ENCODE measurements at places on chromosomes 5 and 9. TPM values are rescaled to one million over a fixed set of nuclear protein-coding genes. Genes with fewer than 3 reads are reported as not detected.

Gene LCN10
- total RNA-seq = 0.13 TPM

GRCh38 chr5:157530226-157530972 lies 45.2 kb downstream of the ADAM19 start:
- no peak for DNase-seq

Gene PCDHA2
- not detected for total RNA-seq

- no peak for DNase-seq
These were observed 39.1 kb upstream of the ANKRD31 start for GRCh38 chr5:75275756-75276155.

- no peak for DNase-seq
These were observed 336.7 kb downstream of the CCDC171 start for GRCh38 chr9:15889555-15889954.

Gene LCN9
- not detected for total RNA-seq

DNA sequence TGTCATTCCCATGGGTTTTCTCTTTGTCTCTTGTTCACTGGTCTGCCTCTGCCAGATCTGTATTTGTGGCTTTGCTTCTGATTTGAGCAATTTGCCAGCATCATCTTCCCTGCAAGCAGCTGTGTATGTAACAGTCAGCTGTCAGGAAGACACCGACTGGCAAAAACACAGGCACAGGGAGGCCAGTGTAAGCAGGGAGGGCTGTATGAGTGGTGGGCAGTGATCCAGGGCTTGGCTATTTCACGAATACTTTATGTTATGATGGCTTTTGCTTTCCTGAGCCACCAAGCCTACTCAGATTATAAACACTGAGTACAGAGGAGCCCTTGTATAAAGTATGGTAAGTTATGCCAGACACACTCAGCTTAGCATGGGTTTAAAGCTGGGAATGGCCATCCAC lies 11.6 kb downstream of the BNIP1 start:
- DNase-seq = no peak

Gene ABCA1
- 9.2 TPM for total RNA-seq
